Hepatocyte (in vitro differentiated cells): ENCODE measurements at places on chromosomes 11 and 22.
A peak's percentile ranks its signal among the peaks of the same experiment; 100 is the strongest.

- no peak for DNase-seq
Measured at GRCh38 chr22:26170112-26170492, 840 bp downstream of the SEZ6L start.

DNA sequence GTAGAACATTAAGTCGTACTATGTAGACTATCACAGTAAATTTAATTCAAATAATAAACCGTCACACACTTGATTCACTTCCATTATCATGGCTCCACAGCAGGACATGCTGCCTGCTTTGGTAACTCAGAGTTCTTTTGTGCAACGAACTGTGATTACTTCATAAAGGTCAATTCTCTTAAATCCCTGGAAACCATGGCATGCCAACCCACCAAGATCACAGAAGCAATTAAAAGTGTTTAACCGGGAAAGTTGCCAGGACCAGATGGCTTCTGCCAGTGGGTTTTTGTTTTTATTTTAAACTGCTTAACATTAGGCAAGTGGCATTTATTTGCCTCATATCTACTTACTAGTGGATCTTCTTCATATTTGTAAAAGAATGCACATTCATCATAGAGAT, 1162.1 kb downstream of the DLG2 start:
- DNase-seq = no peak

- peak; percentile 50 for DNase-seq
Measured at GRCh38 chr11:29518389-29519174, 498.2 kb downstream of the KCNA4 start.

- no peak for DNase-seq
Measured at GRCh38 chr22:48751539-48752437, 1075.9 kb downstream of the BRD1 start.

DNA sequence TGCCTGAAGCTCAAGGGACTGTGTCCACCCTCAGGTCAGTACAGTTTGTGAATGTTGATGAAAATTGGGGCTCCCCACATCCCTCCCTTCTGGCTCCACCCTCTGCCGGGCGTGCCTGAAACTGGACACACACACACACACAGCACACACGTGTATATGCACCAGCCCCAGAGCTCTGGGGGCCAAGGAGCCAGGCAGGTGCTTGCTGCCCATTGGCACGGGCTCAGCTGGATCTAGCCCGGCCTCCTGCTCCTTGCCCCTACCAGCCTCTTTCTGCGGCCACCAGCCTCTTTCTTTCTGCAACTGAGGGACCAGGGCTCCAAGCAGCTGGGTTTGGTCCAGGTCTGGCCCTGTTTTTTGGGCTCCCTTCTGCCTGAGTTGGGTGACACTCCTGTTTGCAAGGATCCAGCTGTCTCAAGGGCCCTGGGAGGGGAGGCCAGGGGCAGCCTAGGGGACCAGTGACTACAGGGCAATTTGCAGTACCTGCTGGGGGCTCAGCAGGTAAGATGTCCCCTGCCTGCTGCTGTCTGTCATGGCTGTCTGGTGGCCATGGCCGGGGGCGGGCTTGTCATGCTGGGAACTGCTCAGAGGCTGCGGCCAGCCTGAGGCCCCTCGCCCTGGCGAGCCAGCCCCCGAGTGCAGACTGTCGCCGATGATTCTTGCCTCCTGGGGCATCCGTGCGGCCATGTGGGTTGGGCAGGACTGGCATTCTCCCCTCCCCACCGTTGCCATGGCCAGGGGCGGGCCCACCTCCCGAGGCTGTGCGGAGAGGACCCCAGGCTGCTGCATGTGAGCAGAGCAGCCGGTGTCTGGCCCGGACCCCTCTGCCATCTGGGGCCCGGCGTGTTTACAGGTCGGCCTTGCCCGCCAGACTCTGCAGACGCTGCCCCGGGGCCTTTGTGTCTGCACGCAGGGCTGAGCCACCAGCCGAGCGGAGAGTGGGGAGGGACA, 51.5 kb upstream of the PPARA start:
- DNase-seq = no peak

DNA sequence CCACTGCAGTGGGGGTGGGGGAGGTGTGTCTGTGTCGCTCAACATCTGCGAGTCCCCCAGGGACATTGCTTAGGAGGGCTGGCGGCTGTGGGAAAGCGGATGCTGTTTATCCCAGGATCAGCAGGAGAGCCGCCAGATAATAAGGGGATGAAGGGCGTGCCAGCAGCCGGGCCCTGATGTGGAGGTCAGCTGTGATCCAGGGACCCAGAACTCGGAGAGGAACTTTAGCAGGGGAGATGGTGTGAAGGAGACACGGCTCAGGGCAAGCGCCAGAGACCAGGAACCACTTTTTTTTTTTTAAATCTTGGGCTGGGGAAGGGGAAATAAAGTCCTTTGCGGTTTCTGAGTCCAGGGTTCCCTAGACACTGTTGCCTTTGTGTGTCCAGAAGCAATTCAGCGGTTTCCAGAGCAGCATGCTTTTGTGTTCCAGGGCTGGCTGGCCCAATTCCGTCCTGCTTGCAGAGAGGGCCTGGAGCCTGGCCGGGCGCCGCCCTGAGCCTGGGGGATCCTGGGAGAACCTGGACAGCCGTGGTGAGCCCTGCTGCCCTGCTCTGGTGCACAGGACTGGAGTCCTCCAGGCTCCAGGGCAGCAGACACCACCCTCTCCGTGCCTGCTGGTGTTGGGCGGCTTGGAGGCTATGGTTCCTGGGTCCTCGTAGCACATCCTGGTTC, at the start of gene GRAMD4:
TSS of gene GRAMD4 (plus strand) at position 557 of the 672 bp plus-strand sequence. CDS start 6,414 bp downstream, outside the sequence.
- no peak for DNase-seq

GRCh38 chr11:73085189-73085875, 56.8 kb downstream of the FCHSD2 start:
- no peak for DNase-seq

DNA sequence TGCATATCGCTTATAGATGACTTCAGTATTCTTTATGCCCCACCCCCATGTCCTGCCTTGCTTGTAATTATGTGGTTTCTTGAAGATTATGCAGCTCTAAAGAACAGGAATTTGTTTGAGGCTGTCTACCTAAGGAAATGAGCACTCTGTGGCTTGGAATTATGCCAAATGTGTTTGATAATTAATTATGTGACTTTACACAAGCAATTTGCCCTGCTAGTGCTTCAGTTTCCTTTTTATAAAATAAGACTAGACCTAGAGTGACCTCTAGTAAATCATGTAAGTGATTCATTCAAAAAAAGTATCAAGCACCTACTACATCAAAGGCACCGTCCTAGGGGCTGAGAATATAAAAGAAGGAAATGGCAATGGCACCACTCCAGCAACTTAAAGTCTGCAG, 491.5 kb upstream of the KIRREL3 start:
- no peak for DNase-seq

- DNase-seq = no peak
Measured at GRCh38 chr11:2287091-2287490, 14.6 kb downstream of the C11orf21 start.

GRCh38 chr22:21837248-21837979, 30.0 kb downstream of the MAPK1 start:
- DNase-seq = peak; percentile 46

GRCh38 chr22:49454726-49455125, 372.9 kb downstream of the BRD1 start:
- no peak for DNase-seq

DNA sequence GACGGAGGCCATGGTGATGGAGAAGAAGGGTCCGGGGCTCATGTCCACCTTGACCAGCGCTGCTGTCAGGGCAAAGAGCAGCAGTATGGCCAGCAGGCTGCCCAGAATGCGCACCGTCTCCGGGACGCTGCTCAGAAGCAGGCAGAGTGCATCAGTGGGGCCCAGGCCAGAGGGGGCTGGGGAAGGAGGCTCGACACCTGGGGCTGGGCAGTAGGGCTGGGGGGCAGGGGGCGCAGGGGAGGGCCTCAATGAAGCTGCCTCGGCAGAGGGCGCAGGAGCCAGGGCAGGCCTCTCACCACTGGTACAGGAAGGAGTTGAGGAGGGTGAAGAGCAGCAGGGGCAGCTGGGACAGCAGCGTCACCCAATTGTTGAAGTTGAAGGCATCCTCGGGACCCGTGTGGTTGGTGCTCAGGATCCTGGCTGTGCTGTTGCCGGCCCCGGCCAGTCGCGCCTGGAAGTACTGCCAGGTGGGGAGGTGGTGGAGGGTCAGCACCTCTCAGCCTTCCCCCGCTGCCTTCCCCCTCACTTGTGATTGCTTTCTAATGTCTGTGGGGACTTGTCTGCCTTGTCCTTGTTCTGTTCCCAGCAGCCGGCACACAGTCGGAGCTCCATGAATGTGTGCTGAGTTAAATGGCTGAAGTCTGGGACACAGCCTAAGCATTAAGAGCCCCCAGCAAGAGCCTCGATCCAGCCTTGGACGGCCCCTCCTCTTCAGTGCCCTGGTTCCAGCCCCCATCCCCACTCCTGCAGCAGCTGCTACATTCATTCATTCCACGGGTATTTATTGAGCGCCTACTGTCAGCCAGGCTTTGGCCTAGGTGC, 2.3 kb downstream of the SLC29A2 start:
- DNase-seq = peak; percentile 8

DNA sequence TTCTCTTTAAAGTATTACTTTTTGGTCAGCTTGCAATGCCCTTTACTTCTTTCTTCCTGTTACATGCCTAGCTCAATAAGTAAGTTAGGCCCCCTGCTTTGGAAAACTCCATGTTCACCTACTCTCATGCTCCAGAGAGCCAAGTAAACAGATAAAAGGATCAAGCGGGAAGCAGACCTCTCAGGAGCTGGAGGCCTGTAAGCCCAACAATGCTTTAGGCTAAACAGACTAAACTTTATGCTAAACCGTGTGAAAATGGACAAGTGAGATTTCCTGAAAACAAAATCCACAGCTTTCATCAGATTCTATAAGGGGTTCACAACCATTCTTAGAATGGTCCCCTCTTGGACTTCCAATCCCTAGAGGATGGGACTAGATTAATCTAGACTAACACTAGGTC, 40.2 kb downstream of the CELF1 start:
- peak; percentile 23 for DNase-seq

GRCh38 chr22:25353516-25354445, 134.3 kb downstream of the CRYBB2 start:
- DNase-seq = no peak

DNA sequence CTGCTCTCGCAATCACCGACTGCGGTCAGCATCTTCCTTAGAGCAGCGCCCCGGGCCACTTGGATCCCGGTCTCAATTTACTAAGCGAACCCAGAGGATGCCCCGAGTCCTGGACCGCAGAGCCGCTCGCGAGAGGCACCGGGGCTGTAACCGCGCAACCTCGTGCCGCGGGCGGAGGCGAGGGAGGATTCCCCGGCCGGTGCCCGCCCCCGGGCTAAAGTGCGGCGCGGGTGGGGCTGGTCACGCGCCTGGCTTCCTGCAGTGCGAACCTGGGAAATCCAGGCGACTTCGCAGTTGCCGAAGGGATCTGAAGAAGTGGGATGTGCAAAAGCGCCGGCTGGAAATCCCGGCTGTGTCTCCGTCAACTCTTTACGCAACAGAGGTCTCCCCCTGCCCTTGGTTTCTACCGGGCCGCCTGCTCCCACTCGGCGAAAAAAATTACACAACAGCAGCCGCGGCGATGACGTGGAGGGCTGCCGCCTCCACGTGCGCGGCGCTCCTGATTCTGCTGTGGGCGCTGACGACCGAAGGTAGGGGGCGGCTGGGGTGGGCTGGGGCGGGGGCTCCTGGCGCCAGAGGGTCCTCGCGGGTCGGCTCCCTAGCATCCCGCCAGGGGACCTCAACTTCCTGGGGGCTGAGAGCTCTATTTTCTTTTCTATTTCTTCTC, at the start of gene NCR3LG1:
TSS of gene NCR3LG1 (plus strand) at position 291 of the 667 bp plus-strand sequence. CDS start at position 461, 170 bp downstream.
- peak; percentile 86 for DNase-seq
